ENCODE measurements at places on chromosomes 2 and 18. TPM values are rescaled to one million over a fixed set of nuclear protein-coding genes. Genes with fewer than 3 reads are reported as not detected.

UPP2 gene
- polyA plus RNA-seq = 0.30 TPM

SERPINB3 gene
- polyA plus RNA-seq = not detected

ATOH8 gene
- 30.7 TPM for polyA plus RNA-seq

KCTD1 gene
- polyA plus RNA-seq = 19.3 TPM

ZC3H6 gene
- 4.9 TPM for polyA plus RNA-seq

GREB1L gene
- polyA plus RNA-seq = 0.58 TPM

DOCK10 gene
- 39.7 TPM for polyA plus RNA-seq

RESP18 gene
- not detected for polyA plus RNA-seq

FAM237A gene
- polyA plus RNA-seq = not detected

ARHGEF33 gene
- 2.2 TPM for polyA plus RNA-seq

DNER gene
- 2.2 TPM for polyA plus RNA-seq

CCL20 gene
- 0.59 TPM for polyA plus RNA-seq

ZNF519 gene
- 25.0 TPM for polyA plus RNA-seq

KCNG2 gene
- 0.35 TPM for polyA plus RNA-seq

BCL2 gene
- polyA plus RNA-seq = 8.8 TPM

SLC9A2 gene
- polyA plus RNA-seq = 0.29 TPM

ARL4C gene
- 23.2 TPM for polyA plus RNA-seq

RNF125 gene
- 7.8 TPM for polyA plus RNA-seq

SYT4 gene
- polyA plus RNA-seq = 1.3 TPM

GRB14 gene
- 59.9 TPM for polyA plus RNA-seq

UBXN4 gene
- 168 TPM for polyA plus RNA-seq

CPLX4 gene
- not detected for polyA plus RNA-seq

LONRF2 gene
- polyA plus RNA-seq = 2.5 TPM

MC4R gene
- 0.87 TPM for polyA plus RNA-seq

TM4SF20 gene
- polyA plus RNA-seq = not detected

TACR1 gene
- polyA plus RNA-seq = 2.4 TPM

MOCOS gene
- 1.2 TPM for polyA plus RNA-seq

CRYBA2 gene
- polyA plus RNA-seq = not detected

SNORC gene
- 2.7 TPM for polyA plus RNA-seq

ARHGAP28 gene
- 240 TPM for polyA plus RNA-seq

ALLC gene
- not detected for polyA plus RNA-seq

TOGARAM2 gene
- polyA plus RNA-seq = 1.0 TPM

ABCG5 gene
- polyA plus RNA-seq = 0.33 TPM

PIEZO2 gene
- polyA plus RNA-seq = 232 TPM

HJURP gene
- 28.9 TPM for polyA plus RNA-seq

NIF3L1 gene
- polyA plus RNA-seq = 30.8 TPM

HAUS1 gene
- polyA plus RNA-seq = 62.4 TPM

GPR55 gene
- 0.17 TPM for polyA plus RNA-seq

INHA gene
- 1.1 TPM for polyA plus RNA-seq

IL36B gene
- polyA plus RNA-seq = not detected

APLF gene
- polyA plus RNA-seq = 4.3 TPM

SERPINB10 gene
- 0.15 TPM for polyA plus RNA-seq

ANKRD30BL gene
- polyA plus RNA-seq = 0.84 TPM

TEX44 gene
- 0.15 TPM for polyA plus RNA-seq

APOB gene
- 0.04 TPM for polyA plus RNA-seq

KCNS3 gene
- 31.7 TPM for polyA plus RNA-seq

GFPT1 gene
- polyA plus RNA-seq = 18.8 TPM

CRYGB gene
- polyA plus RNA-seq = not detected

COL4A3 gene
- polyA plus RNA-seq = 10.0 TPM

All from right lung (tissue), 10 donors.